Left ventricle myocardium superior (tissue), 1 donor: ENCODE measurements at places on chromosomes 6 and 20. TPM values are rescaled to one million over a fixed set of nuclear protein-coding genes. Genes with fewer than 3 reads are reported as not detected.
A peak's percentile ranks its signal among the peaks of the same experiment; 100 is the strongest.

GRCh38 chr6:117642976-117643375, 32.3 kb upstream of the NUS1 start:
- no peak for DNase-seq

DNA sequence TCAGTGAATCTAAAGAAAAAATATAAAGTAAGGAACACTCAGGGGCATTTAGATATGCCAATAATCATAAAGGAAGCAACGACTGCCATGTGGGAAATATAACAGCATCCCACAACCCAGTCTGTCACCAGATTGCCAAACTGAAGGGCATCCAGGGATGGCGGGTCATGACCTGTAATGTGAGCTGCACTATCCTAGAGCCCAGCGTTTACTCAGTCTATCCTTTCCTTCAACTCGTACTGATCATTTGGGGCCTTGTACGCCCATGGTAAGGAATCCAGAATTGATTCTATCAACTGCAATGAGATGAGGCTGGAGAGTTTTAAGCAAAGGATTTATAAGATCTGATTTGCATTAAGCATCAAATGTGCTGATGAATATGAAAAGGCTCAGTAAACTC, 5.3 kb downstream of the TRPC4AP start:
- no peak for DNase-seq

CALHM4 gene
- total RNA-seq, result 0.32 TPM

DNA sequence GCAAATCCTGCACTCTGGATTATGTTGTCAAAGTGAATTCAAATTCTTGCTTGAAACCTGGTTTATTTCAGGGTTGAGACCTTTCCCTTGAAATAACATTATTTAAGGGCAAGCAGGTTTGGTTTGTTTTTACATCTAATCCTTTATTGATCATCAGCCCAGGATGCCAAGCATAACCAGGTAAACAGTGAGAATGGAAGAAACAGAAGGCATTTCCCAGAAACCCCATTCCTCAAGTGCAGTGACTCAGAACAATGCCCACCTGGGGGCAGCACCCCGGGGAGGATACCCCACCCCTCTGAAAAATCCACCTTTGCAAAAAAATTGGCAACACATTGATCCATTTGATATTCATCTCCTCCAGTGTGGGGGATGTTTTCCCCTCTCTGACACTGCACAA, 32.5 kb downstream of the POFUT1 start:
- no peak for DNase-seq

FKBP1C gene
- total RNA-seq, result 0.77 TPM

- no peak for DNase-seq
These were observed 1226.1 kb downstream of the GRIK2 start for GRCh38 chr6:102619585-102619984.

- no peak for DNase-seq
These were observed 996 bp upstream of the NFKBIE start for GRCh38 chr6:44266347-44266746.

GRCh38 chr6:29965563-29965872, 23.2 kb downstream of the HLA-A start:
- no peak for DNase-seq

DNA sequence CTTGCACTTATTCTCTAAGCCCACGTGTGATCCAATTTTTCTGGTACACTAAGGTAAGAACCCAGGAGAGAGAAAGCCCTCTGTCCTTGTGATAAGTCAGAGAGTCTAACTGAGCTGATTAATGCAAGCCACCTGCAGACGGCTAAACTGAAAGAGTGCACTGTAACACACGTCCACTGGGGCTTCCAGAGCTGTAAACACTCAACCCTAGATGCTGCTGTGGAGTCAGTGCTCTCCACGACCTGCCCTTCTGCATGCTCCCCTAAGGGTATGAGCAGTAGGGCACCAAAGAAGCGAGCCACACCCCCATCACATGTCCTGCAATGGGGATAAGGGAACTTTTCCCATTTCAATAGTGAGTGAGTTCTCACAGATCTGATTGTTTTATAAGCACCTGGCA, 55.7 kb downstream of the TXLNB start:
- DNase-seq, result no peak

C6orf118 gene
- total RNA-seq, result not detected

SUMO4 gene
- 0.32 TPM for total RNA-seq

DNA sequence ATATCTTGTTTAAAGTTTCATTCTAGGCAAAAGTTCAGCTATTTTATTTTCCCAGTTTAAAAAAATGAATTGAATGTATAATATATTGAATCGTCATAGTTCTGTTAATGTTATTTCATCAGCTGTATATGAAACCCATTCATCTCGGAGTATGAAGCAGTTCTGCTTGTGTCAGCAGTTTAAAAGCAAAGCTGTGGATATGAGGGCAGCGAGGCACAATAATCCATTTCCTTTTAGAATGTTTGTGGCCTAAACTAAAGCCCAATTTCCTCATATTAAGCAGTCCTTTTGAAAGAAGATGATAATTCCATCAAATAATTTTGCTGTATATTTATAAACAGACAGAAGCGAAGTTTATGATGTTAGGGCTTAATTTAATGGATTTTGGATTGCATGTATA, 300.1 kb downstream of the SAMD5 start:
- DNase-seq, result no peak

DNA sequence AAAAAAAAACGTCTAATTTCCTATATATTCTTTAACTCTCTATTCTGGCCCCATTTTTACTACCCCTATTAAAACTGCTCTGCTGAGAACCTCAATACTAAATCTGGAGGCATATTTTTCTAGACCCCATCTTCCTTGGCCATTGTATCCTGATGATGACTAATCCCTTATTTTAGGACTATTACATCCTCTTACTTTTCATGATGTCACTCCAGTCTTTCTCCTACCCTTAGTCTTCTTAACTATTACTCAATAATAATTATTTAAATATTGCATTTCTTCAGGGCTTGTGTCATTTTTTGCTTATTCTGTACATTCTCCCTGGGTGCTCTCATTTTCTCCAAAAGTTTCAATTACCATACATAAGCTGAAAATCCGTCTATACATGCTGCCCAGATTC, 6.4 kb downstream of the FBXO30 start:
- DNase-seq, result no peak

- DNase-seq, result no peak
These were observed 272.7 kb downstream of the GRIK2 start for GRCh38 chr6:101666256-101666655.

SPAG4 gene
- total RNA-seq, result 3.1 TPM

PTCHD4 gene
- total RNA-seq, result 0.79 TPM

DNA sequence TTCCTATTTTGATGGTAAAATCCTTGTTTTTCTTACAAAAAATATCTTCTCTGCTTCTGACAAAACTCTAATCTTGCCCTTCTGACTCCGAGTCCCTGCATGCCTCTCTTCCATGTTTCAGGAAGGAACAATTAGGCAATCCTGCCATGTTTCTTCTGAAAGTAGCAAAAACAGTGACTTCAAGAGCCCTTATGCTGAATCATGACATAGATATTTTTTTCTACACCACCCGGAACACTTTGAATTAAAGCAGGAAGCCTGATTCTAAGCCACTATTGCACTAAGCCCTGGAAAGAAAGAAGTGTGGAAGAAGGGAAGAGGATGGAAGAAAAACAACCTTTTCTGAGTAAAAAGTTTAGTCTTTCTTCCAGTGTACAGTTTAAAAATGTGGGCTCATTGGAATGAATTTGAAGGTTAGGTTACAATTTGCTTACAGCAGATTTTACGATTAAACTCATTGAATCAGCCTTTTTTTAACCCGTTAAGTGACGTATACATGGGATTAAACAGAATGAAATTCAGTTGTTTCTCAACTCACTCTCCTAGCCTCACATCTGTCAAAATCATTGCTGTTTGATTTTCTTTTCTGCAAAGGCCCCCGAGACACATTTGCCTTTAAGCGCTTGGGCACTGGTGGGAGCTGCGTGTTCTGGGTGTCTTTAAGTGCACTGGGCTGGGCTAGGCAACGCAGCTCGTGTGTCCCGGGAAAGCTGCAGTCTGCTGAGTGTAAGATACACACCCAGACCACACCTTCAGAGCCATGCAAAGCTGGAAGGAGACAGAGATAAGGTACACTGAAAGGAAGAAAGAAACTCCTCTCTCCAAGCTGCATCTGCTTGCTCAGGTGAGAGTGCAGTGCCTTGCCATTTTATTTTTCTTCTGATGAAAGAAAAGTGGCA, 159.4 kb upstream of the CITED2 start:
- no peak for DNase-seq

LY6G6D gene
- not detected for total RNA-seq

DNA sequence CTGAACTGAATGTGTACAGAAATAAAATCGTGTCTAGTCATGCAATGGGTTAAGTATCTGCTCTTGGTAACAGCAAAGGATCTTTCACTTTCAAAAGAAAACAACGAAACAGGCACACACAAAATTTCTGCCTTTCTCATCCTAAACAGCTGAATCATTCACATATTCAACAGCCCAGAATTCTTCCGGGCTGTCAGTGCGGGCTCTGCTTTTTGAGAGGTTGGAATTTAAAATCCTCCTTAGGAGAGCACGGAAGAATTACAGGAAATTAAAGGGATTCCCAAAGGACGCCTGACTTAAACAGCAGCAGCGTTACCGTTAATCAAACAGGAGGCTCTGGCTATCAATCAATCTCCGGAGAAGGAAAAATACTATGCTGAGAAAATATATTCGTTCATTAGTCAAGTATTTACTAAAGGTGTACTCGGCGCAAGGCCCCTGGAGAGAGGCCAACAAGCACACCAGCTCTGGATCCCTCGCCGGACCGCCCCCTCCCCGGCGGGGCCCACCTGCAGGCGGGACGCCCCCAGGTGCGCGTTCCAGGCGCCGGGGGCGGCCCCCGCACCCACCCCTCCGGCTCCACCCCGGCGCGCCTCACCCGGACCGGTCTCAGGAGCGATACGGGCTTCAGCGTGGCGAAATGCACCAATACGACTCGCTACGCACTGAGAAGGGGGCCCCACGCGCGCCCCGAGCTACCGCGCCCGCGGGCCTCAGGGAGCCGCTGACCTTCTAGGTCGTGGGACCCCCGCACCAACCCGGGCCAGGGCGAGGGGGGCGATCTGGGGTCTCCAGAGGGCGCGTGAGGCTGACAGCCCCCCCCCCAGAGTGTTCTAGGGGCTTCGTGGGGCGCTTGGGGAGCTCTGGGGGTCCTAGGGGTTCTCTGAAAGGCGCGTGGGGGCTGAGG, 1.0 kb downstream of the NAPB start:
- DNase-seq, result peak; percentile 63

DNA sequence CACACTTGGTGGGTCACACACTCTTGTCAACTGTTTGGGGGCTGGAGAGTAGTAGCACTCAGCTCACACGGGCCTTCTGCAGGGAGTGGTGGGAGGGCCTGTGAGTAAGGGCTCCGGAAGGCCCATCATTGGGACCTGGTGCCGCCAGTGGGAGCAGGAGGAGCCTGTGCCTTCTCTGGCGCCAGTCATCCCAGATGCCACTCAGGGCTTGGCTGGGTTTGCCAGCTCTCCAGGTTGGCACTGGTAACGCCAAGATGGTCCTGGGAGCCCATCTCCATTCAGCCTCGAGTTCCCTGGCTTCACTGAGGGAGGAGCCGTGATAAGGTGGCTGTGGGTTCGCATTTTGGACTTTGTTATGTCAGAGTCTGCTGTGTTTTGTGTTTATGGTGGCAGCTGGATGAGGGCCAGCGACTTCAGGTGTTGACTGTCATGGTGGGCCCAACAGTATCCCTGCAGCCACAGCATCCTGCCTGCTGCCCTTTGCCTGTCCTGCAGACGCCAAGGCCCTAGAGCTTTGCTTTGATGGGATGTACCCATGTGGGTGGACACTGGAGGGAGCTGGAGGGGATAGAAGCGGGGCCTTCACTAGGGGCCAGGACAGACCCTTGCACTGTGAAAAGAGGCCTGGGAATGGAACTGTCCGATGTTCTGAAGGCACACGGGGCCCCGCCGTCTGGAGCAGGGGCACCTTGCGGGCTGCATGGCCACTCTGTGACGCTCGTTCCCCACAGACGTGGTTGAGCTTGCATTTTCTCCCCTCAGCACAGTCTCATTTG, 13.3 kb upstream of the DNAJC5 start:
- DNase-seq, result no peak

DNA sequence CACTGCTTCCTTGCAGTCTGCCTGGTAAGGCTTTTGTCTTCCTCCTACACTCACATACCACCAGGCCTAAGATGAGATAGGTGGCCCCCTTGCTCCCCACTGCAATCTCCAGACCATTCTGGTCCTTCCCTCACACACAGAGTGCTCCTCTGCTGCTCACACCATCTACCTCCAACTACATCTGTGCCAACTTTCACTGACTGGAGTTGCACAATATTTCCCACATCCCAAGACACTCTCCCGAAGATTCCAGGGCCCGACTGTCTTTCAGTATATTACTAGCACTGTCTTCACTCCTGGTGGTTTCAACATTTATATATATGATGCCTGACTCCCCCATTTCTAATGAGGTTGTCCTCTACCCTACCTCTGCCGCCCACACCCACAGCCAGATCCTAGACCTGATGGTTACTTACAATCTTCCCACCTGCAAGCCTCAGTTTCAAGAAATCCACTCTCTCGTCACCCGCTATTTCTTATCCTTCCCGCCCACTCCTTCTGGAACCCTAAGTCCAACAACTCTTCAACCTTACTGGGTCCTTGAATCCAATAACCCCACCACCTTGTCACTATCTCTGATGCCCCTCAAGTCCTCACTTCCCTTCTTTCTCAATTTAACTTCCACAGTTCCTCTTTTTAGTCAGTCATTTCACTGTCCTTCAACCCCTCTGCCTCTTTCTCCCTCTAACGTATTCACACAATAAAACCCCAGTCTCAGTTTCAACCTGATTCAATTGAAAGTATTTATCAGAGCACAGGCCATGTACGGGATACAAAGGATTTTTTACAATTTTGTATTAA, 21.6 kb downstream of the RALGAPA2 start:
- no peak for DNase-seq

KCNS1 gene
- not detected for total RNA-seq

CRISP3 gene
- total RNA-seq, result not detected

GRCh38 chr6:95574811-95575210, 2.5 kb upstream of the MANEA start:
- DNase-seq, result no peak

CFAP206 gene
- 0.25 TPM for total RNA-seq

GRCh38 chr6:68640491-68640835, 5.4 kb downstream of the ADGRB3 start:
- no peak for DNase-seq

DNA sequence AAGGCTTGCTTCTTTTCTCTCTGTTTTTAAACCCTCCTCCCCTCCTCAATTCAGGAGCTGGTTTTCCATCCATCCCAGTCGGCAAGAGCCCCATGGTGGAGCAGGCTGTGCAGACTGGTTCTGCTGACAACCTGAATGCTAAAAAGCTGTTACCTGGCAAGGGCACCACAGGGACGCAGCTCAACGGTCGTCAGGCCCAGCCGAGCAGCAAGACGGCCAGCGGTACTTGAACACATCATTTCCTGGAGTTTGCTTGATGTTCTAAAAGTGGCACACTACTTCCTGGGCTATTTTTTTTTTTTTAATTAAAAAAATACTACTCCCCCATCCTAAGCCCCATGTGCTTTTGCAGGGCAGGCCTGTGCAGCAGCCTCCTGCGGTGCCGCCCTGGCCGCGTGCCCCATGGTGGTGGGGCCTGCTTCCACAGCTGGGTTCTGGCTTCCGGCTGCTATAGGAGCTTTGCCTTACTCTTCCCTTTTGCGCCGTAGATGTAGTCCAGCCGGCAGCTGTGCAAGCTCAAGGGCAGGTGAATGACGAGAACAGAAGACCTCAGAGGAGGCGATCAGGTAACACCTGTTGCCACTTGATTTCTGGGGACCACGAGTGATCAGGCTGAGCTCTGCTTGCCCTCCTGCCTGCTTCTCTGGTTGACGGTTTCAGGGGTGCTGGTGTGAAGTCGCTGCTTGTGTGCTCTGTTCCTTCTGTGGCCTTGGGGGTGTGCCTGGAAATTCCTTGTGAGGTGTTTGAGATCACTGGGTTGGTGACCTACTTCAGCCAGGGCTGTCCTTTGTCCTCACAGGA, 7.7 kb downstream of the LSM14B start:
- no peak for DNase-seq

GRCh38 chr6:146056506-146056905, 27.6 kb downstream of the GRM1 start:
- no peak for DNase-seq
